Stimulated activated CD8-positive, alpha-beta memory T cell treated with anti-CD3 and anti-CD28 coated beads, Interleukin-7, amount 100 ng/mL, for 1 hour (primary cell): ENCODE measurements at places on chromosomes 6 and 20.

GRCh38 chr20:19631410-19631809 lies 126.6 kb upstream of the RIN2 start:
- DNase-seq, result no peak

DNA sequence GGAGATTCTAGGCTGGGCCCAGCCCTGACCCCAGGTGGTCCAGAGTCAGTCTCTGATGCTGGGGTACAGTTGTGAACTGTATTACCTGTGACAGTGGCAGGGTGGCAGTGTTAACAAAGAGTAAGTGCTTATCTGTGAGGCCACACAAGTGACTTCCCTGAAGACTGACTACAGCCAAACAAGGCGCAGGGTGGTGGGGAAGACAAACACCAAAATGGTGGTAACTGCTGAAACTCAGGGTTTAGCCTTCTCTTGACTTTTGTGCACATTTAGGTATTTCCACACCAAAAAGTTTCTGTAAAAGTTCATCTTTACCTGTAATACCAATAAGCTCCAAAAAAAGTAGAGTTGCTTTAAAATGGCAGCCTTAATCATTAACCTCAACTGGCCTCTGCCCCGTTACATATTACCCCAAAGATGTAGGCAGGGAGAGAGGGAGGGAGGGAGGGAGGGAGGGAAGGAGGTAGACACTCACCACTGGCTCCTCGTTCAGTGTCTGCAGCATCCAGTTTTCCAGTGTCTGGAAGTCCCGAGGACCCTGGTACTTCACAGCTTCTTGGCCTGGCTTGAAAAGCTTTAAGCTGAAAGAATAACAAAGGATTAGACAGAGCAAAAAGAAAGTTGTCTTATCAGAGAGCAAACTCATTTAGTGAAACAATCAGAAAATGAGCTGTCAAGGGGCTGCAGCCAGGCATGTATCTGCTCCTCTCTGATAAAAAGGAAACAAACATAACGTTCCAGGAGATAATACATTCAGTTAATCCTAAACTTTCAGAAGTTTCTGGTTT lies 11.3 kb downstream of the TXNDC5 start:
- no peak for DNase-seq

DNA sequence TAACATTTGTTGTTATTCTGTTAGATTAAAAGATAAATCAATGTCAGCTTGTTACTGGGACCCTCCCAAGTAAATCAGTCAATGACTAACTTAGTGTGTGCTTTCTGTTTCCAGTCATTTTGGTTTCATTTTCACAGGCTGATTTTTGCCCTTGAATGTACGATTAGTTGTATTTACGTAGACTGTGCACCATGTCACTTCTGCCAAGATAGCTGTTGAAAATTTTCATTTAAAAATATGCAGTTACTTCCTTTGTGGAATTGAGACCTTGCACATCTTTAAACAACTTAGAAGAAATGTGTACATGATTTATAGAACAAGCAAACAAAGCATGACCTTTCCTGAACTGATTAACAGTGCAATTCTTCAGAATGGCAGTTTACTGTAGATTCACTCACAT lies 944.8 kb upstream of the CITED2 start:
- no peak for DNase-seq

GRCh38 chr6:37792457-37793033 lies 27.0 kb upstream of the ZFAND3 start:
- no peak for DNase-seq

- DNase-seq, result no peak
Observed at GRCh38 chr6:27281105-27281539, 31.0 kb downstream of the POM121L2 start.

DNA sequence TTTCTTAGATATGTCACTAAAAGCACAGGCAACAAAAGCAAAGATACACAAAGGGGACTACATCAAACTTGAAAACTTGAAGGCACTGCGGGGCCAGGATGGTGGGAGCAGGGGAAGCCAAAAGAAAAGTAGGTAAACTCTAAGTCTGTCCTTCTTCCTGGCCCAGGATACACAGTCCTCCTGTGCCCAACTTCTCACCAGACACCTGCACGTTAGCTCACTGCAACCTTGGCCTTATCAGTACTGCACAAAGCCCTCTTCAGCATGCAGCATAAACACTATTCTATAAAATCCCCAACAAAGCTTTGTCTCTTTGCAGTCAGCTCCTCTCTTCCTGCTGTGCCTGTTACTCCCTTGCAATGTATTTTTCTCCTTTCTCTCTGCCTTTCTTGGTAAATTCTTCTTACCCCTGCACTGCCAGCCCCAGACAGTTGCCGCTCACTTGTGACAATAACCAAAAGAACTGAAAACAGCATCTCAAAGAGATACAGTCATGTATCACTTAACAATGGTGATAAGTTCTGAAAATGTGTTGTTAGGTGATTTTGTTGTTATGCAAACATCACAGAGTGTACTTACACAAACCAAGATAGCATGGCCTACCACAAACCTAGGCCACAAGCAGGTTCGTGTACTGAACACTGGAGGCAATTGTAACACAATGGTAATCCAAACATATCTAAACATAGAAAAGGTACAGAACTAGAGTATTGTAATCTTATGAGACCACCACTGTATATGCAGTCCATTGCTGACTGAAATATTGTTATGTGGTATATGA lies 51.2 kb downstream of the NINL start:
- DNase-seq, result no peak

DNA sequence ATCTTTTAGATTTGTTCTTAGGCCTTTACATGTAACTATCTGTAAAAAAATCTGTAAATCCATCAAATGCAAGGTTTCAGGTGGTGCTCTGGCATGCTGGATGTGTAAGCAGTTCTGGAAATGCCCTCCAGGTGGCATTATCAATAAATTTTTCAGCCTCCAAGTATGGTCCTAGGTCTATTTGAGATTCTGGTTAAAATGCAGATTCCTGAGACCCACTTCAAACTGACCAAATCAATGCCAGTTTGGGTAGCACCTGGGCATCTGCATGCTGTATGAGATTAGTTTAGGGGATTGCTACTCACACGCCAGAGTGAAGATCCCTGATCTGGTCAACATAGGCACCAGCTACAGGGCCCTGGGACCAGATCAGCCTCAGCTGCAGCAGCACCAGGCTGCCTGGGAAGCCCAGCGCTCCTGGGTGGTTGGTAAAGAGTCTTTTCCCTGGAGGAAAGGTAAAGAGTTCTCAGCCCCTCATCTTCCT lies 507.3 kb upstream of the CITED2 start:
- DNase-seq, result no peak

DNA sequence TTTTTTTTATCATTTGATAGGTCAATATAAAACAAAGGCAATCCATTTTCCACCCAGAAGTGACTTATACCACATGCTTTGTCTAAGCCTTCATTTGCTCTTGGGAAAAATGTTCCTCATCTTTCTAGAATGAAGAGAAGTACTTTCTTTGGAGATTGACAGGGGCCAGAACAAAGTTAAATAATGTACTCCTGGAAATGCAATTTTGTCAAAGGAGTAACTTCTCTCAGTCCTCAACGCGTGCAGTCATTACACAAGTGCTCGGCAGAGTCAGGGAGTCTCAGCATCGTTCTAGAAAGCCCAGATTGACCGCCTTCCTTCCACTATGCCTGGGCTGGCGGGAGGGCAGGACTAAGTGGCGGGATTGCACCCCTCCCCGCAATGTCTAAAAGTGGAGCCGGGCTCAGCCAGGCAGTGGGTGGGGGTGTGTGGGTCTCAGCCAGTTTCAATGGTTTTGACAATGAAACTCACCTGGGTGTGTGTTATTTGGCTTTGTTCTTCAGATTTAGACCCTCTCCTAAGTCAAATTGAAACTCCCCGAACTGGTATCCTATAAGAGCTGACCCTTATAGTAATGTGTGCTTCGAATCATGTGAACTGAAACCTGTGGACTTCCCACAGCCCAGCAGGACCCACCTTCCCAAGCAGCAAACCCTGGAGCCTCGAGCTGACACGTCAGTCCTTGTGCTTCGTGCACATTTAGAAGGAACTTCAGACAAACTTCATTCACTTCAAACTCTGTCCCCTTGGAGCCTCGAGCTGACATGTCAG lies 63.2 kb upstream of the DUSP22 start:
- no peak for DNase-seq

GRCh38 chr20:47349365-47350180 lies 6.9 kb downstream of the ZMYND8 start:
- no peak for DNase-seq

DNA sequence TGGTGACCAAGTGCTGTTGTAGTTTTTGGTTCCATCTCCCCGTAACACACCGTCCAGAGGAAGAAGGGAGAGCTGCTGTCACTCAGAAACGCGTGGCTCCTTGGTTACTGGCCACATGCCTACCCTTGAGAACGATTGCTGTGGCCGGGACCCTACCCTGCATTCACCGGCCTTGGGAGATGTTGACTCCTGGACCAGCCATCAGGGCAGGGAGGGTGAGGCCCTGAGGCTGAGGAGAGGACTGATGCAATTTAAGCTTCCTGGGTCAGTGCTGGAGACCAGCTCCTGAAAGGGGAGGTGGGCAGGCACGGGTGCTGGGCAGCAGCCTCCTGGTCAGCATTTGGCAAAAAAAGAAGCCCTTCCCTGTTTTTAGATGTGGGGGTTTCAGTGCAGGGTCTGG lies 31.5 kb downstream of the ERMARD start:
- DNase-seq, result no peak

DNA sequence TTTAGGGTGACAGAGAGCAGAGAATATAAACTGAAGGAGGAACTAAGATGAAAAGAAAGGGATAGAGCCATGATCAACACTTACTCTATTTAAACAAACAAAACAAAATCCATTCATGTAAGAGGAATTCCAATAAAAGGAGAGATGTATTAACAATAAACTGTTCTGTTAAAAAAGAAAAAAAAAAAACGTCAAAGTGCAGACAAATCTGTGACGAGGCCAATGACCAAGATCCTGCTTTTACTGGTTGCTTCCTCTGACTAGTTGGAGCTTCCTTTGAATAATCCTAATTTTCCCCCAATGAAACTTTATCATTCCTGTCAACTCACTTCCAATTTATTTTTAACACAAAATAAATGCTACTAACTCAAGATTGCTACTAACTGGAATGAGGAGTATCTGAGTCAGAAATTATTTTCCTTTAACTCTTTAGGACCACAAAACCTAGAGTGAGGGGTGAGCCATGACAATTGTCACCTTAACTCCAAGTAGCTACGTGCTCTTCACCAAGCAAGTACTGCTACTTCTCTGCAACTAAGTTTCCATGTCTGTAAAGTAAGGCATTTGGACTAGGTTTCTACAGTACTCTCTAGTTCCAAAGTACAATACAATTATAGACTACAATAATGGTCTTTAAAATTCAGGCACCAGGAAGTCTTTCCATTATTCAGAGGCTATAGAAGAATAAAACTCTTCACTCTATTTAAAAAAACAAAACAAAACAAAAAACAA lies 152.0 kb downstream of the PTPRK start:
- DNase-seq, result no peak

GRCh38 chr6:148771212-148771601 lies 24.4 kb downstream of the UST start:
- no peak for DNase-seq

- DNase-seq, result no peak
Observed at GRCh38 chr6:54094786-54095185, 16.5 kb upstream of the MLIP start.

DNA sequence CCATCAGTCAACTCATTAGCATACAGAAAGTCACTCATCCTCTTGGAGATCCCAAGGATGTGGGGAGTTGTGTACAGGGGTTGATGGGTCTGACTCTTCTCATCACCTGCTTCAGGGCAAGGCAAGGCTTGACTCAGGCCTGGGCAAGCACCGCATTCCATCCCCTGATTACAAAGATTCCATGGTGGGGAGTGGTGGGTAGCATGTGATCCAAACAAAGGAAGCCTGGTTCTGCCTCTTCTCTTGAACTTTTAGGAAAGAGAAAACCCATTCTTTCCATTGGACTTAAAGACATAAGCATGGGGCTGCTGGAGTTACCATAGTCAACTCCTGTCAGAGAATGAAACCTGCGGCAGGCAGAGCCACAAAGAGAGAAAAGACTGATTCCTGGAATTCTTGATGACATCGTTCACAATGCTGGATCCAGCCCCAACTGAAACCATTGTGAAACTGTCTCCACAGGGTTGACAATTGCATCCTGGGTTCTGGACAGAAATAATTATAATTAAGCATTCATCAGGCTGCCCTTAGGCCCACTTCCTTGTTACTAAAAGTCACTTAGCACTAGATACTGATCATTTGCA lies 235.8 kb upstream of the KCNG1 start:
- no peak for DNase-seq

- no peak for DNase-seq
Observed at GRCh38 chr20:5191829-5192569, 65.2 kb downstream of the CDS2 start.

GRCh38 chr6:161415302-161415855 lies 141.5 kb upstream of the AGPAT4 start:
- DNase-seq, result no peak

- no peak for DNase-seq
Observed at GRCh38 chr6:49713346-49713745, at the start of gene CRISP2. CRISP2 (minus strand) TSS chr6:49713543; CDS start chr6:49709196, 4,347 bp downstream.

DNA sequence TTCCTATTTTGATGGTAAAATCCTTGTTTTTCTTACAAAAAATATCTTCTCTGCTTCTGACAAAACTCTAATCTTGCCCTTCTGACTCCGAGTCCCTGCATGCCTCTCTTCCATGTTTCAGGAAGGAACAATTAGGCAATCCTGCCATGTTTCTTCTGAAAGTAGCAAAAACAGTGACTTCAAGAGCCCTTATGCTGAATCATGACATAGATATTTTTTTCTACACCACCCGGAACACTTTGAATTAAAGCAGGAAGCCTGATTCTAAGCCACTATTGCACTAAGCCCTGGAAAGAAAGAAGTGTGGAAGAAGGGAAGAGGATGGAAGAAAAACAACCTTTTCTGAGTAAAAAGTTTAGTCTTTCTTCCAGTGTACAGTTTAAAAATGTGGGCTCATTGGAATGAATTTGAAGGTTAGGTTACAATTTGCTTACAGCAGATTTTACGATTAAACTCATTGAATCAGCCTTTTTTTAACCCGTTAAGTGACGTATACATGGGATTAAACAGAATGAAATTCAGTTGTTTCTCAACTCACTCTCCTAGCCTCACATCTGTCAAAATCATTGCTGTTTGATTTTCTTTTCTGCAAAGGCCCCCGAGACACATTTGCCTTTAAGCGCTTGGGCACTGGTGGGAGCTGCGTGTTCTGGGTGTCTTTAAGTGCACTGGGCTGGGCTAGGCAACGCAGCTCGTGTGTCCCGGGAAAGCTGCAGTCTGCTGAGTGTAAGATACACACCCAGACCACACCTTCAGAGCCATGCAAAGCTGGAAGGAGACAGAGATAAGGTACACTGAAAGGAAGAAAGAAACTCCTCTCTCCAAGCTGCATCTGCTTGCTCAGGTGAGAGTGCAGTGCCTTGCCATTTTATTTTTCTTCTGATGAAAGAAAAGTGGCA lies 159.4 kb upstream of the CITED2 start:
- no peak for DNase-seq

DNA sequence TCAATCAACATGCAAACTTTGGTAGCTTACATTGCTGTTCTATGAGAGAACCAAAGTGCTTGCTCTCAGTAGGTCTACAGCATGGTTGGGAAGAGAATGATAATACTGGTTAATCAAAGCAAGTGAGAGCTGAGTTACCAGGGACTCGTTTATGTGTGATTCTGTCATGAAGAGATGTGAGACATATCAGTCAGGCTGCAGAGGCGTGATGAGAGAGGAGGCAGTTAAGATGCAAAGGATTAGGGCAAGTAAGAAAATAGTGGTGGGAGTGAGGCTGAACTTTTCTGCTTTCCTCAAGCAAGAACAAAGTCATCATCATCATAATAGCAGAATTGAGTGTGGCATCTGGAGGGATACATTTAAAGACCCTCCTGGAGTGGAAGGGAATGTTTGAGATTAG lies 86.5 kb downstream of the RPS12 start:
- no peak for DNase-seq
